Right renal pelvis (tissue), 4 donors: ENCODE measurements at places on chromosomes 3 and 15.

DNA sequence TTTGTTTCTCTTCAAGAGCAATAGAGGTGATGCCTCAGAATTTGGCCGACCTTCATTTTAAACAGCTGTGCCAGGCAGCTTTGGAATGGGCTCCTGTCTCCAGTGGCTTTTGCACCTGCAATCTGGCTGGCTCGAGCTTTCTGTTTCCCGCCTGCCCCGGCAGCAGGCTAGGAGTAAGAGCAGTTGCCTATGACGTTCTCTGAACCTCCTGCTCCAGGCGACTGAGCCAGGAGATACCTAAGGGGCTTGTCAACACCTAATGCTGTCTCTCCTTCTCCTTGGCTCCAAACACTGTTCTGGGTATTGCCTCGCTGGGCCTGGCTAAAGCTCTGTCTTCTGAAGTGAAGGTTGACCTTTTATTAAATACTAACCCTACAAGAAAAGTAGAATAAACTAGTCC is 229.9 kb downstream of the LRRN1 start:
- DNase-seq = no peak

DNA sequence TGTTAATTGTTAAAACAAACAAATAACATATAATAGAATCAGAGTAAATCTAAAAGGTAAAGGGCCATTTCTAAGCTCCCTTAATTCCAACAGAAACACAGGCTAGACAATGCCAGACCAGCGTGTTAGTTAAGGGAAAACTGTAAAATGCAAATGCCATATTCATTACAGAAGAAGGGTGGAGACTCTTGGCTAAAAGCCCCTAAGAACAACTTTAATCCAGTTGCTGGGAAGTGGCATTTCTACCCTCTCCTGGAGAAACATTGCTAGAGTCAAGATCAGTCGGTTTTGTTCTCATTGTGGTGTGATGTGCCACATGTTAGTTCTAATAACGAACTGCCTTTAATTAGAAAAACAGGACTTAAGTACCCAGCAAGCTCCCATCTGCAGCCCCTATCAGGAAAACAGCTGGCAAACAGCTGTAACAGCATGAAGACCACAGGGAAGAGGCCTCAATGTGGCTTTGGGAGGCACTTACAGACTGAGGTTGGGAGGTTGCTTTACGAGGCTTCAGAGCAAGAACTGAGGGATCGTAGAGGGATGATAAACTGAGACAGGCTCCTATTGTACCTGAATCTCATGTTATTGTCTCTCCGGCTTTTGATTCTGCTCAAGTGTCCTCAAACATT is 1134.8 kb downstream of the ROBO1 start:
- no peak for DNase-seq

DNA sequence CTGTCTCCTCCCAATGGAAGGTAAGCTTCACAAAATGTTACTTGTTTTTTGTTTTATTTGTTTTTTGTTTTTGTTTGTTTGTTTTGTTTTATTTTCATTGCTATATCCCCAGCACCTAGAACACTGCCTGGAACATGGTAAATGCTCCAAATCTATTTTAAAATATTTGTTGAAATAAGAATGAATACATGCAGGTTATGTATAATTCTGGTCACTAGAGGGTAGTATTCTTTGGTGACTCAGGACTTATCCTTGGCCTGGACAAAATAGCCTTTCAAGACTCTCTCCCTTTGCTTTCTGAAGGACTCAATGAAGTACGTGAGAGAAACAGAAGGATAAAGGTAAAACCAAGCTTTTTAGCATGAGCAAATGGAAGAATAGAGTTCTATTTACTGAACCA is 46.9 kb upstream of the PPP2R3A start:
- no peak for DNase-seq

DNA sequence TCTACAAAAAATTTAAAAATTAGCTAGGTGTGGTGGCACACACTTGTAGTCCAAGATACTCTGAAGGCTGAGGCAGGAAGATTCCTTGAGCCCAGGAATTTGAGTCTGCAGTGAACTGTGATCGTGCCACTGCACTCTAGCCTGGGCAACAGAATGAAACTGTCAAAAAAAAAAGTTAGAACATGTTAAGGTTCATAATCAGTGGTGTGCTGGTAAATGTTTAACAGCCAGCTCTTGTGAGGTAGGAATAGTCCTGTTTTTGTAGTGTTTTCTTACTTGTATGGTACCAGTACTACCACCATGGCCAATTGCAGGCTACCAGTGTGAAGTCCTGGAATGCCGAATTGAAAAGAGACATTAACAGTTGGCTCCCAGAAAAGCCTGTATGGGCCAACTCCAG is 50.7 kb downstream of the ATG7 start:
- DNase-seq = no peak

DNA sequence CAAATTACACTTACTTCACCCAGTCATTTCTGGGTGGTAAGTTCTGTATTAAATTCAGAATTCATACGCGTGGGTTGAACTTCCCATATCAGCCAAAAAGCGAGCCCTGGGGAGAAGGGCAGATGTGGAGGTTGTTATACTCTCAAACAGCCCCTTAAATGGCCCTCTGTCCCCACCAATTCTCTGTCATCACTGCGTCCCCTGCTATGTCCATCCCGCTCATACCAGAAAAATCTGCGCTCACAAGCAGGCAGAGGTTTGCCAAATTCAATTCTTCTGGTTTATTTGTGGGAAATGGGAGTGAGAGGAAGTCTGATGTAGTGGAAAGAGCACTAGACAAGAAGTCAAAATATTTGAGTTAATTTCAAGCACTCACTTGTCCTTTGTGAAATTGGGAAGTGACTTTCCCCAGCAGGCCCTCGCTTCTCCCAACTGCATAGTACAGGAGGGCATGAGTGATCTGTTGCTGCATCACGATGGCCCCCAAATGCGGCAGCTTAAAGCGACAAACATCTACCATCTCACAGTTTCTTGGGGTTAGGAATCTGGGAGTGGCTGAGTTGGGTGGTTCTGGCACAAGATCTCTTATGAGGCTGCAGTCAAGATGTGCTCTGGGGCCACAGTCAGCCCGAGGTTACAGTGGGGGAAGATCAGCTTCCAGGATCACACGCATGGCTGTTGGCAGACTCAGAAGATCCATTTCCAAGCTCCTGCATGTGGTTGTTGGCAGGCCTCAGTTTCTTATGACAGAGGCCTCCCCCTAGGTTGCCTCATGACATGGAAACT is 67.7 kb downstream of the CPN2 start:
- no peak for DNase-seq

DNA sequence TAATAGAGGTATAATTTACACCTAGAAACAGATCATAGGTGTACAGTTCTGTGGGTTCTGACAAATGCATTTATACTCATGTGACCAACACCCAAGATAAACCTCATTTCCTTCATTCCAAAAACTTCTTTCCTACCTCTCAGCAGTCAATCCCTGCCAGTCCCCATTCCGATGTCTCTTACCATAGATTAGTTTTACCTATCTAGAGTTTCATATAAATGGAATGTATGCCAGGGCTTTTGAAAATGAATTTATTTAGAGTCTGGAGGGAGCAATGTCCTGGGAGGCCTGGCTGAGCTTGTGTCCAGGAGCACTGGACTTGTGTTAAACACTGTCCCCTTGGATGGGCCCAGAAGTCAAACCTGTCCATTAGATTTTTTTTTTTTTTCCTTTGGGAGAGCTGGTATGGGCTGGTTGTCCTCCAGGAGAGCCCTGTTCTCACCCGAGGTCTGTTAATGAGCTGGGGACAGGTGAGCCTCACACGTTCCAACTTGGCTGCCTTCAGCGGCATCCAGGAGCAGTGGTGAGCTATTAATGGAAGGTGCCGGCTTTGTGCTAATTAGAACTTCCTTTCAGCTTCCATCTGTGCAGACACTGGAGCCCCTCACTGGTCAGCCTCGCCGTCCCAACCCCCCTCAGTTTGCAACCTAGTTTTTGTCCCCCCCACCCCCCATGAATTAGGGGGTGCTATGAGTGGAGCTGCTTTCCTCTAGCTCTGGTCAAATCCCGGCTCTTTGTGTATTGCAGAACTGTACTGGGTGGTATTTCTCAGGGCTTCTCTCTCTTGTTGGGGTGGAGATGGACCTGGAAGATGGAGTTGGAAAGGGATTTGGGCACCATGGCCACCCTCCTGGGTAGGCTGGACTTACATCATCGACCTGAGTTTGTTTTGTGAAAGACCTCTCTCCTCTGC is 40.7 kb upstream of the POLG start:
- DNase-seq = no peak

DNA sequence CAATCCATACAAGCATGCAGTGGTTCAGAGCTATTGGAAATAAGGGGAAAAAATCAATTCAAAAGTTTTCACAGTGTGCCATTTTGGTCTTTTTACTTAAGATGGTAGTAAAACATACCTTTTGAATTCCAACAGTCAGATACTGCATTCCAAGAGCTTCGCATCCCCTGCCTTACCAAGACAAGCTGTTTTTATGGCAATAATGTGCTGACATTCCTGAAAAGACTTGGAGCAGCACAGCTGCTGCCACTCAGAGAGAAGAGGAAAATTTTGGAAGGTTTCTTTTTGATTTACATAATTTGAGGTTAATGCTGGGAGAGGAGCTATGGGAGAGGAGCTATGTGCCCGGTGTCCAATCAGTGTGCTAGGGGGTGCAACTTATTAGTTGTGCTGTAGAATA is 148.3 kb downstream of the FEZF2 start:
- DNase-seq = no peak

DNA sequence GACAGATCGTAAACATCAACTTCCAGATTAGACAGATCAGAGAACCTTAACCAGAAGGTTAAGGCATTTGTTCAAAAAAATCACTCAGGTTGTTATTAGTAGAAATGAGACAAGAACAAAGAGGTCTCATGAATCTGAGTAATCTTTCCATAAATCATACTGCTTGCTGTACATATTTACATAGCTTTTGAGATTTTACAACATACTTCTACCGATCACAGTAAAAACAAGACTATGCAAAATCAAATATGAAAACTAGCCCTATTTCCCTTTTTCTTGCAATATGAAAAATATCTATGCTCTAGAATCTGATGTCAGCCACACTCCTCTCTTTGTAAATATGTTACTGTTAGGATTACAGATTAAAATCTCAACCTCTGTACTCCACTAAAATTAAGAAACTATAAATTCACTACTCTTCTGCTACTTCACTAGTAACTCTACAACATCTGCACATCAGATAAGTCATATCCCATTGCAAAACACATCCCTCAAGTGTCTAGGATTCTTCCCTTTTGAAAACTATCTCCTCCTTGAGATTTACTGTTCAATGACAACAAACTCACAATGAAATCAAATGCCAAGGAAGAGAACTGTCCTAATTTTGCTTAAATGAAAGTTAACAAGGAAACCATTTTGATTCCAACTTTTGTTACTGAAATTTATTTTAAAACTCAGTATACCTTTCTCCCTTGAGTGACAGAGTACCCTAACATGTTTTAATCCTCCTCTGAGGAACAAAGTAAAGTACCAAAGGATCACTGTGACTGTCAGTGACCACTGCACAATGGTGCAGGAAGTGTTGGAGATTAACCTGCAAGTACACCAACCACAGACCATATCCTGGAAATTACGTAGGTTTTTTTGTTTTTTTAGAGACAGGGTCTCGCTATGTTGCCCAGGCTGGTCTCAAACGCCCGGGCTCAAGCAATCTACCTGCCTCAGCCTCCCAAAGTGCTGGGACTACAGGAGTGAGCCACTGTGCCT is 12.8 kb downstream of the DCUN1D1 start:
- DNase-seq = no peak

GRCh38 chr15:83087576-83087975 is 19.9 kb upstream of the TM6SF1 start:
- no peak for DNase-seq

GRCh38 chr3:96755519-96755918 is 58.9 kb upstream of the EPHA6 start:
- no peak for DNase-seq

DNA sequence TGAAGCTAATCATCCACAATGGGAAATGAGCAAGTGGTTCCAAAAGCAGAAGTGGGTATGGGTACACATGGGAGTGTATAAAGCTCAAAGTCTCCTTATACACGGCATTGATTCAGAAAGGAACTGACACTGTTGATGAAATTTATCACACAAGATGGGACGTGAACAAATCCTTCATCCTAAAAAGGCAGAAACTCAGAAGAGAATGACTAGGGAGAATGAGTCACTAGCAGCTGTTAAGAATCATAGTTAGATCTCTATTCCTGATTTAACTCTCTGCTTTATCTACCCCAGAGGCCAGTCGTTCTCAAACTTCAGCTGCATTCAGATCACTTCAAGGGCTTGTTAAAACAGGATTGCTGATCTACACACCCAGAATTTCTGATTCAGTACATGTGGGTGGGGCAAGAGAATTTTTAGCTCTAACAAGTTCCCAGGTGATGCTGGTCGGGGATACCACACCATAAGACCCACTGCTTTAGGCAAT is 97.7 kb upstream of the PHLDB2 start:
- DNase-seq = no peak

- DNase-seq = no peak
Measured at GRCh38 chr15:79535536-79535935, 103.4 kb downstream of the MINAR1 start.

- DNase-seq = no peak
Measured at GRCh38 chr3:171801738-171802589, 8.3 kb downstream of the PLD1 start.

- no peak for DNase-seq
Measured at GRCh38 chr15:33600212-33600611, 289.4 kb downstream of the RYR3 start.

GRCh38 chr15:41914411-41914810 is 20.6 kb upstream of the SPTBN5 start:
- DNase-seq = no peak

- DNase-seq = no peak
Measured at GRCh38 chr15:73621286-73621826, 11.8 kb downstream of the NPTN start.

- no peak for DNase-seq
Measured at GRCh38 chr3:70085613-70086012, 86.1 kb downstream of the SAMMSON start.

DNA sequence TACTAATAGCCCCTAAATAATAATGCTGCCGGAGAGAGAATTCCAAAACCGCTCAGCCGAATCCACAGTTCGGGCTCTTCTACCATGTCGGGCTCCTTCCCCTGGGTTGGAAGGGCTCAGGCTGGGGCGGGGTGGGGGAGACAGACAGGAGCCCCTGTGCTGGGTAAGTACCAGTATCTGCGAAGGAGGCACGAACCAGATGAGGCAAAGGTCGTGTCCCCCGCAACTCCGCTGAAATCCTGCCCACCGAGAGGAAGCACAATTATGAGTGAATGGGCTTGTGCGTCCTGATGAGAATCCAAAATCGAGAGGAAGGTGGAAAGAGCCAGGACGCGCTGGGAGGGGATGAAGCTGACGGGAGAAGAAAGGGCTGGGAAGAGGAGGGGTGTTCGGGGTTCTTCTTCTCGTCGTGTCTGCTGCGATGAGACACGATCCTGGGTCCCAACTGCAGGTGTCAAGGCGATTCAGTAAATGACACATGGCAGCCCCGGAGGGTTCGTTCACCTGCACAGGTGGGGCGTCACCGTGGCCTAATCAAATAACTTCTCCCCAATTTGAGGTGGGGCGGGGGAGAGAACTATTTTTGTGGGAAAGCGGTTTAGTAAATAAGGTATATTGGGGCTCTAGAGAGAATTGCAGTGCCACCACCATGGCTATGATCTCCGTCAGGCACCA is 707 bp upstream of the FAM81A start:
- DNase-seq = no peak
